ENCODE measurements at places on chromosomes 3 and 15.

DNA sequence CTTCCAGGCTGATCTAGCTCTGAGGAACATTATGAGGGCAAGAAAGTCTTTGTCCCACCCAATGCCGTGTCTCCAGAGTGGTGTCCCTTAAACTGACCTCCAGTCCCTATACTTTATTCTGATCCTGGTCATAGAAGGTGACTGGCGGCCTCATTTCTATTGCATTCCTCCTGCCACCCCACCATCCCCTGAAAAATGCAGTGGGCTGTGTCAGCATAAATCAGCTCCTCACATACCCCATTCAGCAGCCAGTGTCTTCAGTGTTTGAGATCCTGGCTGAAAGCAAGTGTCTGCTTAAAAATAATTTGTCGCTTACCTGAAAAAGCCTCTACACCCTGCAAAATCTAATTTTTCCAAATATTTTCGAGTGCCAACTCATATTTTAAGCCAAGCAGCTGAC lies 346.1 kb downstream of the FEZF2 start:
- H3K27ac ChIP-seq = no peak overlapping the region
- H3K27me3 ChIP-seq = no peaks in the 10 kb centered on the region
- no peaks in the 10 kb centered on the region for H3K4me1 ChIP-seq
- no peak overlapping the region for H3K4me3 ChIP-seq
- H3K36me3 ChIP-seq = no peaks in the 10 kb centered on the region

DNA sequence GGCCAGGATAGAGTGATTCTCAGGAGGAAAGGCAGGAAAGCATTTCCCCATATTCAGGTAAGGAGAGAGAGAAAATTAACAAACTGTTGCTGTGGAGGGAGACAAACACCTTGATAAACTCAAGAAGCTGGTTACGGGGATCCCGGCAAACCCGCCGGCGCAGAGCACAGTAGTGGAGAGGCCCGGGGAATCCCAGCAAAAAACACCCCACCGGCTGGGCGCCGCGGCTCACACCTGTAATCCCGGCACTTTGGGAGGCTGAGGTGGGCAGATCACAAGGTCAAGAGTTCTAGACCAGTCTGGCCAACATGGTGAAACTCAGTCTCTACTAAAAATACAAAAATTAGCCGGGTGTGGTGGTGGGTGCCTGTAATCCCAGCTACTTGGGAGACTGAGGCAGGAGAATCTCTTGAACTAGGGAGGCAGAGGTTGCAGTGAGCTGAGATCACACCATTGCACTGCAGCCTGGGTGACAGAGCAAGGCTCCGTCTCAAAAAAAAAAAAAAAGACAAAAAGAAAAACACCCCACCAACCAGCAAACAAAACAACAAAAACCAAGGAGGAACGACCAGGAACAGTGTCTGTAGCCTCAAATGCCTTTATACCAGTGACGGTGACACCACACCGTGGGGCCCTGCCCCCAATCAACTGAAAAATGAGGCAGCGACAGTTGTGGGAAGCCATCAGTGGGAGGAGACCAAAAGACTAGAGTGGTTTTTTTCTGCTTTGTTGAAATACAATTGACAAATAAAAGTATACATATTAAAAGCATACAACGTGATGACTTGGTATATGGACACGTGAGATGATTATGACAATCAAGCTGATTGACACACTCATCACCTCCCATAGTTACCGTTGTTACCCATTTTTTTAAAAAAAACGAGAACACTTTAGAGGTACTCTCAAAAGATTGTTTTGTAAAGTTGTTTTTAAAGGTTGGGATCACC lies 40.2 kb upstream of the IDH2 start:
- H3K27me3 ChIP-seq = no peaks in the 10 kb centered on the region
- peaks cover 13% of the 10 kb centered on the region for H3K36me3 ChIP-seq
- H3K27ac ChIP-seq = peak overlapping the region; percentile 80

DNA sequence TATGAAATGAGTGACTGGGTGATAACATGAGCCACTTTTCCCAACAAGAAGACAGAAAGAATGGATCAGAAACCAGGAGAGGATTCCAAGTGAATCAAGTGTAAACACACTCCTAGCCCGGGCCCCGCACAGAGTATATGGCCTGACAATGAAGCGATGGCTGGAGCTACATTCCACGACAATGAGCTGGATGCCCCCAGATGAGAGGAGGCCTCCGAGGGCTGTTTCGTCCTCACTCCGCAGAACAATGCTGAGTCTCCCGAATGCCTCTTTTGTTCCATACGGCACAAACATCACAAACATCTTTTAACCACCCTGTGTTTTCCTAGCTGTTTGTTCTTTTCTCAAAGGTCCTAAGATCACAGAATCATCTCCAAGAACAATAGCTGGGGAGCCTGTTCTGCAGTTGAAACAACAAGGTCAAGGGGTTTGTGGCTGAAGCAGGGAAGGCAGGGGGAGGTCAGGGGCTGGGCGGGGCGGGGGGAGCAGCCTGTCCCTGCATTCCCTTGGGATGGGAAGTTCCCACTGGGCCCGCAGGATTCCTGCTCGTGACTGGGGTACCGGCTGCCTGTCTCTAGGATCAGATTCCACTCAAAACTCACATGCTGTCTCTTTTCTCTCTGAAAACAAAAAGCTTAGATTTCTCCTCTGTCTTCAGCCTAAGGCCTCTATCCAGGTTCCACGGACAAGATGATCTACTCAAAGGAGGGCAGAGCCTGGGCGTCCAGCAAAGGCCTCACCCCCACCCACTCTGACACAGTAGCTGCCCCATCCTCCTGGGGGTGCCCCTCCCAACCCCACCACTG lies 151.3 kb downstream of the XXYLT1 start:
- no peak for DNase-seq
- no peak overlapping the region for H3K4me3 ChIP-seq
- no peaks in the 10 kb centered on the region for H3K4me1 ChIP-seq
- no peak overlapping the region for H3K27ac ChIP-seq

- DNase-seq = no peak
- H3K4me3 ChIP-seq = no peak overlapping the region
These were observed 507.9 kb upstream of the TPRG1 start for GRCh38 chr3:188663839-188664238.

- H3K27me3 ChIP-seq = no peaks in the 10 kb centered on the region
- peaks cover 51% of the 10 kb centered on the region for H3K36me3 ChIP-seq
- no peak for DNase-seq
- H3K27ac ChIP-seq = peak overlapping the region; percentile 66
- peaks cover 77% of the 10 kb centered on the region for H3K4me1 ChIP-seq
These were observed 33.8 kb downstream of the MBNL1 start for GRCh38 chr3:152302521-152303021.

DNA sequence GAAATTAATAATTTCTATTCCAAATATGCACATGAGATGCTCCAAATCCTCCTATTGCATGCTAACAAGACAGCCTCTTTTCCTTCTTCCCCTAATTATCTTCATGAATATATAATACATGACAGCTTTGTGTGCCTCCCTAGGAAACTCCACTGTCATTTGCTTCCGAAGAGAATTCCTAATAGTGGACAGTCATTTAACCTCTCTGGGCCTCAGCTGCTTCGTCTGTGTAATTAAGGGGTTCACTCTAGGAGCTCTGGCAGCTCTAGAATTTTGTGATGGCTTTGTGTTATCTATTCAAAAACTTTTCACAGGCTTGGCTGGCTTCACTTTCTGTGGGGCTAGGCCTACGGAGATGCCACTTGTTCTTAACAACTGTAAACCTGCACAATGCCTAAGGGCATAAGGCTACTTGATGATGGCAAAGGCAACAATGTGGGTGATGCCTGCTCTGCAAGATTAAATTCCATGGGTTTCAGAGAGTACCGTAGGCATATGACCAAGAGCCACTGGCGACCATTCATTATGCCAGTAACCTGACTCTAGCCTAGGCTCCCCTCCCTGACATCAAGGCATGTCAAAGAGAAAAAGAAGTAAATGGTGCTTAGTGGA lies 333.8 kb upstream of the UMPS start:
- no peaks in the 10 kb centered on the region for H3K36me3 ChIP-seq
- DNase-seq = no peak
- no peak overlapping the region for H3K27ac ChIP-seq
- H3K4me3 ChIP-seq = no peak overlapping the region

- H3K4me3 ChIP-seq = no peak overlapping the region
- H3K4me1 ChIP-seq = no peaks in the 10 kb centered on the region
- peaks cover 7% of the 10 kb centered on the region for H3K27me3 ChIP-seq
- H3K27ac ChIP-seq = no peak overlapping the region
These were observed 15.0 kb downstream of the LRRK1 start for GRCh38 chr15:100934166-100934565.

GRCh38 chr15:75061272-75061671 lies 37.9 kb downstream of the PPCDC start:
- no peak overlapping the region for H3K4me3 ChIP-seq
- H3K27ac ChIP-seq = peak overlapping the region; percentile 70

GRCh38 chr15:77578641-77579372 lies 53.9 kb downstream of the LINGO1 start:
- H3K4me1 ChIP-seq = no peaks in the 10 kb centered on the region
- H3K4me3 ChIP-seq = no peak overlapping the region
- H3K27me3 ChIP-seq = peaks cover 4% of the 10 kb centered on the region
- H3K36me3 ChIP-seq = no peaks in the 10 kb centered on the region
- no peak overlapping the region for H3K27ac ChIP-seq

- H3K4me3 ChIP-seq = no peak overlapping the region
- peaks cover 5% of the 10 kb centered on the region for H3K27me3 ChIP-seq
- H3K4me1 ChIP-seq = no peaks in the 10 kb centered on the region
- H3K27ac ChIP-seq = no peak overlapping the region
- H3K36me3 ChIP-seq = no peaks in the 10 kb centered on the region
These were observed 131.7 kb upstream of the AGBL1 start for GRCh38 chr15:85947936-85948335.

DNA sequence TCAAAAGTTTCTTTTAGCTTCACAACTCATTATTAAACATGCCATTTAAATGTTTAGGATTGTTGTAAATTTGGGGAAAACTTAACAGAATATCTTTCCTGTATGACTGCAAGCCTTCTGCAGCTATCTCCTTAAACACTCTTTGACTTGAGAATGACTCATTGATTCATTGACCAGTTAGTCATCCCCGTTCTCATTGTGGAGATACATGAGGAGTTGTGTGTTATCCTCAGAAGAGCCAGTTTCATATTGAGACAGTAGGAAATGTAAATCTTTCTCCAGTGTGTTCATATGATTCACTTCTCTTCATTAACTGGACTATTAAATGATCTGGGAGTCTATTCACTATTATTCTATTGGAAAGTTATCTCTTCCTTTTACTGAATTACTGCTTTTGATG lies 83.0 kb downstream of the CRYGS start:
- peaks cover 21% of the 10 kb centered on the region for H3K27me3 ChIP-seq
- H3K27ac ChIP-seq = no peak overlapping the region
- no peaks in the 10 kb centered on the region for H3K4me1 ChIP-seq
- no peak overlapping the region for H3K4me3 ChIP-seq

DNA sequence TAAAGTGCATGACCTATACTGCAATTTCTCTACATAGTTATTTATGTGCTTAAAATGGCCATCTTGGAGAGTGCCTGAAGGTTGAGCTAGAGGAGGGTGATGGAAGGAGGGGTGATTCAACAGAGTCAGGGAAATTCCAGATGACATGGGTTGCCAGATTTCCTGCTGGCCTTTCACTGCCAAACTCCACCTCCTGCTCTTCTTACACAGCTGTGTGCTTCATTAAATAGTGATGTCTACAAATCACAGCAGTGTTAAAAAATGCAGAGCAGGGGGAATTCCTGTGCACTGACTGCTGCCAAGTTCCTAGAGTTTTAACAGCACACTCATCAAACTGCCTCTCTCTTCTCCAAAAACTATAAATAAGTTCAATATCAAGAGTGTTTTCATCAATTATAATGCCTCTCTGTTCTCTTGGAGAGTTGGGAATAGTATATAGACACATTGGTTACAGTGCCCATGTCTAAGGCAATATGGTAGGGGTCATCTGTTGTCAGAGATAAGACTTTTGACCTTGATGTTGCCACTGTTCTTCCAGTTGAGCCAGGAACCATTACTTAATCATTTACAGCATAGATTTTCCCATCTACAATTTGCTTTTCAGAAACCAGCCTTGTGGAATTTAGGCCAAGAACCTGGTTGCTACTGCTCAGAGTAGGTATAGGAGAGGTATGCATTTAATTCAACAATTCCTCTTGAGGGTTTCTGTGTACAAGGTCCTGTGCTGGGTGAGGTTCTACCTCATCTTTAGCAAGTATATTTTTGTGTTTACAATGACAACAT lies 79.6 kb downstream of the TP63 start:
- no peak overlapping the region for H3K4me3 ChIP-seq
- DNase-seq = no peak
- H3K27ac ChIP-seq = no peak overlapping the region
- H3K36me3 ChIP-seq = no peaks in the 10 kb centered on the region

DNA sequence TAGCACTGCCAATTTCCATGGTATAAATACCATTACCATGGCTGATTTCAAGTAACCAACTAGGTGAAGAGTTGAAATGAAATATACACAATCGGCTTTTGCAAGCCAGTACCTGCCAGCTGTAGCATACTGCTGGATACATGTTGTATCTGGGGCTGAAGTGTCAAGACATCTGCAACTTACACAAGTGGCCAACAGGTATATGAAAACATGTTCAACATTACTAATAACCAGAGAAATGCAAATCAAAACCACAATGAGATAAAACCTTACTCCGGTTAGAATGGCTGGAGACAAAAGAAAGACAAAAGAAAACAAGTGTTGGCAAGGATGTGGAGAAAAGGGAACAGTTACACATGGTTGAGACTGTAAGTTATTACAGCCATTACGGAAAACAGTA lies 11.6 kb downstream of the ATOSA start:
- peaks cover 63% of the 10 kb centered on the region for H3K36me3 ChIP-seq
- H3K4me3 ChIP-seq = no peak overlapping the region

DNA sequence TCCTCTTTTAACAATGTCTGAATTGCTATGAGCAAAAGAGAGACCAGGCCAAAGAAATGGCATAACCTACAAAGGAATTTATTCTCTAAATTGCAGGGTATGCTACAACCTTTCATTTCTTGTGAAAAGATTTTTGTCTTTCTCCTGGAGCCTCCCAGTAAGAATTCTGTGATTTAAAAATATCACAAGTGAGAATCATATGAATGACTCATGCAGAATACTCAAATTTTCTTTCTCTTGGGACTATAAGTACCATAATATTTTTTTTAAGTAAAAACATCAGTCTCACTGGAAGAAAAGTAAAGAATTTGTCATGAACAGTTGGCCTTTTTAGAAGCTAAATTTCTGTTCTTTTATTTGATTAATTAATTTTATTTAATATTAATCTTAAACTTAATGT lies 26.3 kb downstream of the SYNPR start:
- H3K36me3 ChIP-seq = no peaks in the 10 kb centered on the region
- DNase-seq = no peak
- H3K27me3 ChIP-seq = no peaks in the 10 kb centered on the region
- H3K4me3 ChIP-seq = no peak overlapping the region

- H3K36me3 ChIP-seq = no peaks in the 10 kb centered on the region
- peak within 1 kb of the TSS; percentile 64 for H3K4me3 ChIP-seq
These were observed at the start of gene LRRK1 for GRCh38 chr15:100918690-100919480. LRRK1 (plus strand) TSS chr15:100919357; CDS start chr15:100924633, 5,276 bp downstream.

DNA sequence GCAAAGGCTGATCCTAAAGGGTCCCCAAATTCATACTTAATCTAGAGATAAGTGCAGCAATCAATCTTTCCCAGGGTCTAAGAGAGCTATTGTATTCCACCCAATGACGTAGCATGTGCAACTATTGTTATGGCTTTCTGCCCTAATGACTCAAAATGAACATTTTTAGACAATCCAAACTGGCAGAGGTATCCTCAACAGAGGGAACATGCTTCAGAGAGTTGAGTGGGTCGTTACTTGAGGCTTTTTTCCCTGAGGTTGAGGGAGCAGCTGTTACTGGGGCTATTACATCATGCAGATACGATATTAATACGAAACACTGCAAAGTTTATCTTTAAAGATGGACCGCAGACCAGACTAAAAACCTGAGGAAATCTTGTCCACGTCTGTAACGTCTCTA lies 278.3 kb upstream of the WNT5A start:
- H3K27me3 ChIP-seq = no peaks in the 10 kb centered on the region
- no peaks in the 10 kb centered on the region for H3K36me3 ChIP-seq
- DNase-seq = no peak
